ENCODE measurements at places on chromosomes 11 and 22. TPM values are rescaled to one million over a fixed set of nuclear protein-coding genes. Genes with fewer than 3 reads are reported as not detected.

The CHRNA10 gene
- total RNA-seq = 1.1 TPM

- no peak for DNase-seq
These were observed 1.4 kb upstream of the TAGLN start for GRCh38 chr11:117197516-117198456.

- DNase-seq = no peak
These were observed 44.3 kb downstream of the KCNQ1 start for GRCh38 chr11:2489083-2489482.

GRCh38 chr11:27700351-27701301 lies at the start of gene BDNF:
TSS of gene BDNF (minus strand) at chr11:27700455. CDS start at chr11:27658564, 41,891 bp downstream.
- no peak for DNase-seq

The RBMXL2 gene
- not detected for total RNA-seq

GRCh38 chr11:114309517-114309916 lies 13.3 kb downstream of the NNMT start:
- DNase-seq = no peak

DNA sequence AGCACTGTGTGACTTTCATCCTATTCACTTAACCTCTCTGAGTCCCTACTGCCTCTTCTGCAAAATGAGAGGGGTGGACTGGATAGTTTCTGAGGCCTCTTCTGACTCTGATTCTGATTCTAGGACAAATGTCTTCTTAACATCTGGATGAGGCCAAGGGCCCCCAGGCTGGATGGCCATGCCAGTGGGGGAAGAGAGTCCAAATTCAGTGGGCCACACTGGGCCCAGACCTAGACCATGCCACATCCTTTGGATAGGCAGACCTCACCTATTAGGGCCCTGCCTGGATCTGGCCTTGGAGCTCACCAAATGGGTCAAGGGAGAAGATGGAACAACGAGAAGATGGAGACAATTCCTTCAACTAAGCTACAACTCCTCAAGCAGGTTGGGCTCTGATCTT lies 24.6 kb downstream of the NRXN2 start:
- DNase-seq = no peak

DNA sequence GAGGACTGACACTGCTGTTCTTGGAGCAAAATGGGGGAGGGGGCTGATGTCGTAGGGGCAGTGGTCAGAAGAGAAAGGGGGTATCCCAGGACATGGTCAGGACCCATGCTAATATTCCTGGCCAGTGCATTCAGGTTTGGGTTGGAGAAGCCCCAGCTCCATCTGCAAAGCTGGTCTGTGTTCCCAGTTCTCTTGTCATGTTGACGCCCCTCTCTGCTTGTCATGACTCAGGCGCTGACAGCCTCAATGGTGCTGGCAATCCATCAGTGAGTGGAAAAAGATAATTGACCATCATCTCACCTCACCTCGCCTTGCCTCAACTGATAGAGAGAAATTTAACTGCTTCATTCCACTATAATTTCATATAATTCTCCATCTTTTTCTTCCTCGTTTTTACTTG lies 283.1 kb upstream of the CADM1 start:
- DNase-seq = no peak

- no peak for DNase-seq
These were observed 41.4 kb downstream of the DKK3 start for GRCh38 chr11:11966826-11967668.

DNA sequence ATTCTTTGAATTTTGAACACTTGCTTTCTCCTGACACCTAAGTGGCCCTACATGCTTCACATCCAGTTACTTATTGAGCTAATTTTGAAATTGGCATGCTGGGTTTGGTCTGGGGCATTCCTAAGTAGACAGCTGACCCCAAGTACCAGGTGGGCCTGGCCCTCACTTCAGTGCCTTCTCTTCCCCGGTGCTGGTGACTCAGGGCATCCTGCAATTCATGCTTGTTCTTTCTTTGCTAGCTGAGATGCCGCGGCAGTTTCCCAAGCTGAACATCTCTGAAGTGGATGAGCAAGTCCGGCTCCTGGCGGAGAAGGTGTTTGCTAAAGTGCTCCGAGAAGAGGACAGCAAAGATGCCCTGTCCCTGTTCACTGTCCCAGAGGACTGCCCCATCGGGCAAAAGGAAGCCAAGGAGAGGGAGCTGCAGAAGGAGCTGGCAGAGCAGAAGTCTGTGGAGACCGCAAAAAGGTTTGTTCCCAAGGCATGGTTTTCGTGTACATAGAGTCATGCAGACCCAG lies 6.3 kb downstream of the AMPD3 start:
- DNase-seq = no peak

Data from esophagus squamous epithelium (tissue), 5 donors.